ENCODE measurements at places on chromosomes 3 and 15.

DNA sequence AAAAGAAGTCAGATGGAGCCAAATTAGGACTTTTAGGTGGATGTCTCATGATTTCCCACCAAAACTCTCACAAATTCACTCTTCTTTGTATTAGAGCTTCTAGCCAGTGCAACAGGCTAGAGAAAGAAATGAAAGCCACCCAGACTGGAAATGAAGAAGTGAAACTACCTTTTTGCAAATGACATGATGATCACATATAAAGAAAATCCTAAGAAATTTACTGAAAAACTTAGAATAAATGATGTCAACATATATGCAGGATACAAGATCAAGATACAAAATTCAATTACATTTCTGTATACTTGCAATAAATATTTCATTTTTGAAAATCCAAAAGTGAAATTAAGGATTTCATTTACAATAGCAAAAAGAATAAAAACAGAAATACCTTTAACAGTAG is 110.8 kb downstream of the LRIG1 start:
- no peak overlapping the region for H3K27ac ChIP-seq
- H3K4me3 ChIP-seq: no peak overlapping the region
- H3K27me3 ChIP-seq: no peaks in the 10 kb centered on the region

- no peak overlapping the region for H3K4me3 ChIP-seq
- no peak for DNase-seq
- H3K4me1 ChIP-seq: peaks cover 18% of the 10 kb centered on the region
- no peaks in the 10 kb centered on the region for H3K27me3 ChIP-seq
- no peak overlapping the region for H3K27ac ChIP-seq
- H3K36me3 ChIP-seq: peaks cover 2% of the 10 kb centered on the region
Measured at GRCh38 chr3:60086811-60087210, 1037.0 kb upstream of the CFAP20DC start.

GRCh38 chr3:42491881-42492507 is 10.4 kb upstream of the VIPR1 start:
- no peak overlapping the region for H3K4me3 ChIP-seq
- DNase-seq: no peak
- H3K27me3 ChIP-seq: no peaks in the 10 kb centered on the region
- H3K36me3 ChIP-seq: no peaks in the 10 kb centered on the region
- no peak overlapping the region for H3K27ac ChIP-seq

DNA sequence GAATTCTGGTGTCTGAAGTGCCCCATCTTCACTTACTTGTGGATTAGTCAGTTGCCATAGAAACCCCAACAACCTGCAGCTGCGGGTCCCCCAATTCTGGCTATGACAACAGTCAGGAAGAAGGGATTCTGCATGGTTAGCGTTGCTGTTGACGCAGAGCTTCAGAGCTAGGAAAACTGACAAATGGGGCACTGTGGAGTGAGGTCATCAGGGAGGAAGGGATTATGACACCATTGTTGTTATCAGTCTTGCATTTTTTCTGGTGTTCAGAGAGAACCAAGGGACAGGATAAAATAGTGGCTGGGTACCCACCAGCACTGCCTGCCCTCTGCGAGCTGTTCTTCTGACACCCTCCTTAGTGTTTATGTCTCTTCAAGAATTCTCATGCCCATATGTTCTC is 367.7 kb upstream of the ARRDC4 start:
- no peaks in the 10 kb centered on the region for H3K27me3 ChIP-seq
- H3K4me1 ChIP-seq: no peaks in the 10 kb centered on the region
- no peak overlapping the region for H3K27ac ChIP-seq
- no peak overlapping the region for H3K4me3 ChIP-seq
- DNase-seq: no peak

GRCh38 chr3:118526758-118527513 is 507.7 kb downstream of the IGSF11 start:
- H3K36me3 ChIP-seq: no peaks in the 10 kb centered on the region
- no peaks in the 10 kb centered on the region for H3K27me3 ChIP-seq
- no peak overlapping the region for H3K4me3 ChIP-seq
- no peak for DNase-seq
- peaks cover 5% of the 10 kb centered on the region for H3K4me1 ChIP-seq

DNA sequence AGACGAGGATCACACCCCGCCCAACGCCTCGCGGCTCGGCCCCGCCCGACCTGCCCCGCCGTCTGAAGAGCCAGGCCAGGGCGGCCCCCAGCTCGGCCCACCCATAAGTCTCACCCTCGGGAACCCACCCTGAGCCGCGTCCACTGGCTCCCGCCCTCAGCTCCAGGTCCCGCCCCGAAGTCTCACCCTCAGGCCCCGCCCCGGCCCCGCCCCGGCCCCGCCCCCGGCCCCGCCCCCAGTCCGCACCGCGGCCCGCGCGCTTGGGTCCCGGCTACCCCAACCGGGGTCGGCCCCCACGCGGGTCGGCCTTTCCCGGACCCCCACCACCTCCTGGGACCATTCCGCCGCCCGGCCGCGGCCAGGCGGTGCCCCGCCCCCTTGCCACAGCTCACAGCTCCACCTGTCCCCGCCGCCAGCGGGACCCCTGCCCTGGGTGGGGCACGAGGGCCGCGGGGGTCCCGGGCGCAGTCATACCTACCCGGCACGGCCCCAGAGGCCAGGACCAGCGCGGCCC is 489 bp downstream of the CSPG5 start:
- peaks cover under 1% of the 10 kb centered on the region for H3K27me3 ChIP-seq
- no peaks in the 10 kb centered on the region for H3K36me3 ChIP-seq
- DNase-seq: no peak
- H3K4me1 ChIP-seq: no peaks in the 10 kb centered on the region

GRCh38 chr3:149227591-149228268 is 6.1 kb upstream of the CP start:
- no peak overlapping the region for H3K27ac ChIP-seq
- peaks cover 1% of the 10 kb centered on the region for H3K36me3 ChIP-seq
- DNase-seq: no peak

DNA sequence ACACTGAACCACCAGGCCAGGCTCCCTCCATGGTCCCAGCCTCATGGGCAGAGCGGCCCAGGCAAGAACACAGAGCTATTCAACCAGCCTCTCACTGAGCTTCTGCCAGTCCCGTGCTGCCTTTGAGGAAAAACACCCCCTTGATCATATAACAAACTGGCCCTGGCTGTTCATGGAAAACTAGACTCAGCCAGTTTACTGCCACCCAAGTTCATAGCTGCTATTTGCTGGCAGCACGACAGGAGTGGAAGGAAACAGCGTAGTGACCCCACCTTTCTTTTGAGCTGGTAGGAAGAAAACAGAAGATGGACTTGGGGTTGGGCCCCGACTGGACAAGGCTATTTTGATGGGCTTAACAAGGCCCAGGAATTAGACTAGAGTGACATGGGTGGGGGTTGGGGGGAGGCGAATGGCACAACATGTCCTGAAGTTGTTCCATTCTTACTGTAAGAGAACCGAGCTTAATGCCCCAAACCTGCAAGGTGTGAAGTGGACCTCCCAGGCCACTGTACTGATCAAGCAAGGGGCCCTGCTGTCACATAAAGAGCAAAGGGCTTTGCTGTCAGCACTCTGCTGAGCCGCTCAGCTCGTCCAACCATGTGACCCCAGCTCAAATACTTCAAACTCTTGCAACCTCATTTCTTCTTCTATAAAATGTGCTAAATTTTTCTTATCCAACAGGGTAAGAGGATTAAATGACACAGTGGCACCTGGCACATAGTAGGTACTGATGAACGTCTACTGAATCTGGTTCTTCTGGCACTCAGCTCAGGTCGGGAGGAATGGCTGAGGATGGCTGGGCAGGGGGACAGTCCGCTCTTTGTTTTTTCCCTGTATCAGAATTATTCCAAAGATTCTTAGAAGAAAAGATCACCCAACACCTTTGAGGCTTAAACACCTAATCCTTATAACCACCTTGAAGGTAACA is 1.6 kb downstream of the FBXL22 start:
- peak overlapping the region; percentile 90 for H3K27ac ChIP-seq
- peaks cover 54% of the 10 kb centered on the region for H3K4me1 ChIP-seq
- peaks cover under 1% of the 10 kb centered on the region for H3K36me3 ChIP-seq
- H3K4me3 ChIP-seq: peak overlapping the region; percentile 67

DNA sequence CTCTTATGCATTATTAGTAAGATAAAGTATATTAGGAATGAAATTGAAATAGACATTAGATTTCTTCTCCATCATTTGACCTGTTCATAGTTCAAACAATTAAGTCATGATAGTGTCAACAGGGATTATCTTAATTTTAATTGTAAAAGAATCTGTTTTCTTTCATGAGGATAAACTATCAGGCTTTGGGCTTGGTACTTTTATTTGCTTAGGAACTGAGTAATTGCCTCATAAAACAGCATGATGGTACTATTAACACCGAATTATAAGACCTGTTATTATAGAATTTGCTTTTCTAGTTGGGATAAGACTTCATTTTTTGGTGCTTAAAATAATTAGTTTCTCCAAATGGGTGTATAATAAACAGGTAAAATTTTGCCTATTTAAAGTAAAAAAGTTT is 71.8 kb downstream of the FNDC3B start:
- no peak overlapping the region for H3K27ac ChIP-seq
- no peak for DNase-seq
- no peak overlapping the region for H3K4me3 ChIP-seq
- H3K27me3 ChIP-seq: no peaks in the 10 kb centered on the region
- peaks cover 25% of the 10 kb centered on the region for H3K36me3 ChIP-seq

GRCh38 chr15:101499863-101500713 is 10.6 kb upstream of the PCSK6 start:
- no peak overlapping the region for H3K4me3 ChIP-seq
- H3K36me3 ChIP-seq: no peaks in the 10 kb centered on the region
- H3K4me1 ChIP-seq: peaks cover 13% of the 10 kb centered on the region
- H3K27ac ChIP-seq: no peak overlapping the region

DNA sequence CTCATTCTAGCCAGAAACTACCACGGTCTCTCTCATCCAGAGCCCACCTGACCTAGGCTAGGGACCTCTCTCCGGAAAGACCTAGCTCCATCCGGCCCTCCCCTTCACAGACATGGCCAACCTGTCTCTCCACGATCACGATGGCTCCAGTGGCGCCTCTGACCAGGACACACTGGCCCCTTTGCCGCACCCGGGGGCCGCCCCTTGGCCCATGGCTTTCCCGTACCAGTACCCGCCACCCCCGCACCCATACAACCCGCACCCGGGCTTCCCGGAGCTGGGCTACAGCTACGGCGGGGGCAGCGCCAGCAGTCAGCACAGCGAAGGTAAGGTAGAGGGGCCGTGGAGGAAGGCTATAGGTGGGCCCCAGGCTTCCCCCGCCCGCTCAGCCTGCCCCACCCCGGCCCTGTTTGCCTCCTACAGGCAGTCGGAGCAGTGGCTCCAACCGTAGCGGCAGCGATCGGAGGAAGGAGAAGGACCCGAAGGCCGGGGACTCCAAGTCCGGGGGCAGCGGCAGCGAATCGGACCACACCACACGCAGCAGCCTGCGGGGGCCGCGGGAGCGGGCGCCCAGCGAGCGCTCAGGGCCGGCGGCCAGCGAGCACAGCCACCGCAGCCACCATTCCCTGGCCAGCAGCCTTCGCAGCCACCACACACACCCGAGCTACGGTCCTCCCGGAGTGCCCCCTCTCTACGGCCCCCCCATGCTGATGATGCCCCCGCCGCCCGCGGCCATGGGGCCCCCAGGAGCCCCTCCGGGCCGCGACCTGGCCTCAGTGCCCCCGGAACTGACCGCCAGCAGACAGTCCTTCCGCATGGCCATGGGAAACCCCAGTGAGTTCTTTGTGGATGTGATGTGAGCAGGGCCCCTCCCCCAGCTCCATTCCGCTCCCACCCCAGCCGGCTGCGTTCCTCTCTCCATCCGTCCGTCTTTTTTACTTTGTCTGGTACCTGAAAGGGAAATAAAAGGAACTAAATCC is 4.5 kb upstream of the AP2M1 start:
- no peak overlapping the region for H3K4me3 ChIP-seq
- H3K27ac ChIP-seq: peak overlapping the region; percentile 65
- peaks cover 34% of the 10 kb centered on the region for H3K36me3 ChIP-seq
- H3K4me1 ChIP-seq: peaks cover 55% of the 10 kb centered on the region
- H3K27me3 ChIP-seq: no peaks in the 10 kb centered on the region

- H3K4me1 ChIP-seq: peaks cover 10% of the 10 kb centered on the region
- H3K36me3 ChIP-seq: peaks cover 3% of the 10 kb centered on the region
- no peaks in the 10 kb centered on the region for H3K27me3 ChIP-seq
- H3K4me3 ChIP-seq: no peak overlapping the region
Measured at GRCh38 chr3:67418426-67419217, 235.8 kb downstream of the SUCLG2 start.
